ENCODE measurements at places on chromosomes 3 and 15.
A peak's percentile ranks its signal among the peaks of the same experiment; 100 is the strongest.

DNA sequence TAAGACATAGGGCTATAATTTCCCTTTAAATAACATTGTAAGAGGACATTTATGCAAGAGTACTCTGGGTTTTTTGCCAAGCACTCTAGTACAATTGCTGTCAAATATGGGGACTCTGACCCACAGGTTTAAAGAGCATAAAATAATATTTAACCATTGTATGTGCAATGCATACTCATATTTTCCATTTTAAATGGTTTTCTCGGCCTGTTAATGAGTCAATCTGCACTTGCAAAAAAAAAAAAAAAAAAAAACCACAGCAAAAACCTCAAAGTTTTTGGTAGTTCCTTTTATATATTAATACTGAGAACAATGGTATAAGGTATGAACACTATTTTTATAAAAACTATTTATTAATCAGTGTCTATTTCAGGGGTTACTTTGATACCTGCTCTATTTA lies 304.0 kb upstream of the CBLB start:
- no peak for ATAC-seq

DNA sequence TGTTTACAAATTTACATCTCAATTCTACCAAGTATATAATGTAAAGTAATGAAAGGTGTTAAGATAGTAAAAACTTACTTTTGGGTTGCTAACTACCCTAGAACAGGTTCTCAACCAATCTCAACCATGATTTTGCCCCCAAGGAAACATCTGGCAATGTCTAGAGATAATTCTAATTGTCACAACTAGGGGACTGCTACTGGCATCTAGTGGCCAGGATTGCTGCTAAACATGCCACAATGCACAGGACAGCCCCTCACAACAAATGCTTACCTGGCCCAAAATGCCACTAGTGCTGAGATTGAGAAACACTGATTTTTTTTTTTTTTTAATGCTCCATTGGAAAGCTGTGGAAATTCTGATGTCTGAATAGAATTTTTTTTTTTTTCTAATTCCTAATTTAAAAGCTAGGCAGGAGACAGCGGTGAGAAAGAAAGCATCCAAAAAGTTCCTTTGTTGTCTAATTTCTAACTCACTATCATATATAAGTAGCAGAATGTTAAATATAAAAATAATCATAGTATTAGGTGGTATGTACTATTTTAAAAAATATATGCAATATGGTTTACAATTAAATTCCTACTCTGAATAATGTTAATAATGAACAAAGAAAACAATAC lies 81.5 kb downstream of the TJP1 start:
- ATAC-seq: no peak

- ATAC-seq: peak; percentile 58
Observed at GRCh38 chr15:66830358-66830757, 128.3 kb downstream of the SMAD6 start.

DNA sequence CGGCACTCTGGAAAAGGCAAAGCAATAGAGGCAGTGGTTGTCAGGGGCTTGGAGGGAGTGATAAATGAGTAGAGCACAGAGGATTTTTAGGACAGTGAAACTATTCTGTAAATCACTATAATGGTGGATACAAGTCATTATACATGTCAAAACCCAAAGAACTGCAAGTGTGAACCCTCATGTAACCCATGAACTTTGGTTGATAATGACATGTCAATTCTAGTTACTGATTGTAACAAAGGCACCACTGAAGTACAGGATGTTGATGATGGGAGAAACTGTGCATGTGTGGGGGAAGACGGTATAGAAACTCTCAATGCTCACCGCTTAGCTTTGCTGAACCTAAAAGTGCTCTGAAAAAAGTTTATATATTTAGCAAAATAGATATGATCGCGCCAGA lies 36.0 kb downstream of the BTLA start:
- no peak for ATAC-seq

GRCh38 chr3:176796371-176796770 lies 400.9 kb downstream of the TBL1XR1 start:
- no peak for ATAC-seq

GRCh38 chr3:151504606-151505005 lies 43.7 kb upstream of the IGSF10 start:
- ATAC-seq: no peak

- no peak for ATAC-seq
Observed at GRCh38 chr3:54670201-54671000, 257.5 kb downstream of the LRTM1 start.

- ATAC-seq: peak; percentile 69
Observed at GRCh38 chr15:59276225-59277178, 69.9 kb downstream of the LDHAL6B start.

GRCh38 chr3:6799264-6799915 lies 61.5 kb upstream of the GRM7 start:
- peak; percentile 48 for ATAC-seq

- ATAC-seq: no peak
Observed at GRCh38 chr3:194585880-194586281, 47.3 kb downstream of the TMEM44 start.

GRCh38 chr3:14228681-14229470 lies 50.3 kb downstream of the LSM3 start:
- ATAC-seq: no peak

- ATAC-seq: no peak
Observed at GRCh38 chr3:98454929-98455328, 8.1 kb upstream of the OR5K1 start.

DNA sequence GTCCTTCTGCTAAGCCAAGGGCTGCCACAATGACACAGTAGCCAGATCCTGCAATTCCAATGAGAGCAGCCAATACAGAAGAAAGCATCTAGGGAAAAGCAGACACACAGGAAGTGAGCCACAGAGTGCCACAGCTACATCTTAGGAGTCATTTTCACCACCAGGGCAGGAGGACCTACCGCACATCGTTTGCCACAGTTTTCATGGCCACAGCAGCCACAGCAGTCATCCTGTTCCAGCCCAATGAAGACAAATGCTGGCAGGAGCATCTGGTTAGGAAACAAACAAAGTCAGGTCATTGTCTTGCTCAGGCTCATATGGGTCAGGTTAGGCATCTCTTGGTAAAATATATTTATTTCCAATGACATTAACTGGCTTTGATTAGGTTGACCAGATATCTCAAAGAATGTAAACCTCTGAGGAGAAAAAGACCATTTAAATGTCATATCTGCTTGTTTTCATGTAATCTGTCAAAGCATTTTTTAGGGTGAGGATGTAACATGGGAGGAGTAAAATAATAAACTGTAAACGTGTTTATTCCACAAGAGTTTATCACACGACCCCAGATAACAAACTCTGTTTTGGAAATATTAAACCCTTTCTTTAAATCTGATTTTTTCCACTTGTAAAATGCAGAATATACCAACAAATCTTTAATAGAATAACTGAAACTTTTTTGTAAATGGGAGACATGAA lies 1.8 kb downstream of the TM4SF1 start:
- no peak for ATAC-seq

- ATAC-seq: no peak
Observed at GRCh38 chr3:64306745-64307144, 81.5 kb upstream of the PRICKLE2 start.

GRCh38 chr3:32586356-32586755 lies 15.7 kb upstream of the DYNC1LI1 start:
- ATAC-seq: no peak

DNA sequence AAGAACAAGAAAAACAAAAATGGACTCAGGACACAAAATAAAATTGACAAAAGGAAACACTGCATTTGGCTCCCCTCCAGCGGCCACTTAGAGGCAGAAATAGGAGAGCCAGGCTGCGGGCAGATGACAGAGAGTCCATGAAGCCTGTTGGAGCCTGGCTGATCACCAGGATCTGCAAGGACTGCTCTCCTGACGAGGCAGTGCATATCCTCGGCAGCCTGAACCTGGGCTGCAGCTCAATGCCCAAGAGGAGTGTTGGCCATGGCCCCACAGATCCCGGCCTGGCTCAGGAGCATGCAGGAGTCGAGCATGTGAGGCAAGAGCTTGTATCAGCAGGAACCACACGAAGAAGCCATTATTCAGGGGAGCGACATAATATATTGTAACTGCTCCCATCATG lies 199.8 kb downstream of the STT3B start:
- no peak for ATAC-seq

DNA sequence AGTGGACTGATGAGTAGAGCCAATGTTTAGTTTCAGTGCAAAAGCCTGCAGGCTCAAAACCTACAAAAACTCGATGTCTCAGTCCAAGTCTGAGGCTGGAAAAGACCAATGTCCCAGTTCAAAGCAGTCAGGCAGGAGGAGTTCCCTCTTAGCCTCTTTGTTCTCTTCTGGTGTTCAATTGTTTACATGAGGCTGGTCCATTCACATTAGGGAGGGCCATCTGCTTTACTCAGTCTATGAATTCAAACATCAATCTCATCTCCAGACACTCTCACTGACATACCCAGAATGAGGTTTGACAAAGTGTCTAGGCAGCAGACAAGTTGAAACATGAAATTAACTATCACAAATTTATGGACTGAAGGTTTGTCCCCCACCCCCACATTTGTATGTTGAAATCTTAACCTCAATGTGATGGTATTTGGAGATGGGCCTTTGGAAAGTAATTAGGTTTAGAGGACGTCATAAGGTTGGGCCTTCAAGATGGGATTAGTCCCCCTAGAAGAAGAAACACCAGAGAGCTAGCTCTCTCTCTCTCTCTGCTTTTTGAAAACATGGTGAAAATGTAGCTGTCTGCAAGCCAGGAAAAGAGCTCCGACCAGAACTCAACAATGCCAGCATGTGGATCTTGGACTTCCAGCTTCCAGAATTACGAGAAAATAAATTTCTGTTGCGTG lies 438.5 kb upstream of the RGMA start:
- peak; percentile 82 for ATAC-seq

DNA sequence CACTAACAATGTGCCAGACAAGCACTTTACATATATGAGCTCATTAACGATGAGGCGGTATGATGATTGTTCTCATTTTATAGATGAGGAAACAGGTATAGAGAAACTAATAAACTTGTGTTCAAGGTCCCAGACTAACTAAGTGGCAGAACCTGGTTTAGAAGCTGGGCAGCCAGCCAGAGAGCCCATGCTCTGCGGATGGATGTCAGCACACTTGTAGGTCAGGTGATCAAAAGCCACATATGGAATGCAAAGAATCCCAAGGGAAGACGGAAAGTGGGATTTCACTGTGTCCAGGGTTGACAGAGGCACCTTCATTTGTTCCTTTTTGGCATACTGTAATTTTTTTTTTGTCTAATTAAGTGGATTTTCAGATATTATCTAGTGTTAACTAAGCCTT lies 103.7 kb downstream of the EFL1 start:
- no peak for ATAC-seq

DNA sequence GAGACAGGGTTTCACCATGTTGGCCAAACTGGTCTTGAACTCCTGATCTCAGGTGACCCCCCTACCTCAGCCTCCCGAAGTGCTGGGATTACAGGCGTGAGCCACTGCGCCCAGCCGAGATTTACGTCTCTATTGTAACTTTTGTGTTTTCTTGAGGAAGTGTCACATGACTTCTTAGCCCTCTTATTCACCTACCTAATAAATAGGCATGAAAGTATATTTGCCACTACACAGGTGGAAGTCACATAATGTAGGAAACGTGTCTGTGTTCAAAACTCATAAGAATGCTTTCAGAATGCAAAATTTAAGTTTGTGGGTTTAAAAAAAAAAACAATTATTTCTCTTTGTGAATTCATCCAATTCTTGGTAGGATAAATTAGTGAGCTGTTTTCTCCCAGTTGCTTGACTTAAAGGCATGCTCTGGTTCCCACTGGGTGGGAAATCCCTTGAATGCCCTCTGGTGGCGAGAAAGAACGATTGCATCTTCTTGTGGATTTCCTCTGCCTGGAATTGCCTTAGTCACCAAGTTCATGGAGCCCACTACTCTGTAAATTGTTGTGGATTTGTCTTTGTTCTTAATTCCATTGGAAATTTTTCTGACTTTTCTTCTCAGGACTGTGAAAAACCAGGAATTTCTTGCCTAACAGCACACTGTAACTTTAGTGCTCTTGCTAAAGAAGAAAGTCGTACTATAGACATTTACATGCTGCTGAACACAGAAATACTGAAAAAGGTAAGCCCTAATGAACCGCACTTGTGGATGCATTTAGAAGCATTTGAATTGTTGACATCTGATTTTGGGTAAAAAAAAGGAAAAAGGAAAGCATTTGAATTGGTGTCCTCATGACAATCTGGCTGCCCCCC lies 82.2 kb upstream of the CTDSPL start:
- ATAC-seq: peak; percentile 90

DNA sequence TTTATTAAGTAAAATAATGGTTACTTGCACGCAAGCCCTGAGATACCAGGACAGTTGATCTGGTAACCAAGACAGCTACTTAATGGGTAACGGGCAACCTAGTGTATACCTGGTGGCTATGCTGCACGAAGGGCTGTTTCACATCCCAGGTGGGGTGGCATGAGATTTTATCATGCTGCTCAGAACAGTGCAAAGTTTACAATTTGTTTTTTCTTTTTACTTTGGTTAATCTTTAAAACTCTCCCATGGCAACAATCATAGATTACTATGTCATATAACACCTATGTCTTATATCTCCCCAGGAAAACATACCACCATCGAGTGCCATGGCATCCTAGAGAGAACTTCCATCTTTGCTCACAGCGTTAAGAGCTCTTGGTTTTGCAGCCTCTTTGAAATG lies 32.2 kb upstream of the SLC28A1 start:
- ATAC-seq: no peak

GRCh38 chr15:92098869-92099268 lies 245.4 kb downstream of the SLCO3A1 start:
- ATAC-seq: peak; percentile 53

- no peak for ATAC-seq
Observed at GRCh38 chr3:38563070-38563885, 67.1 kb downstream of the EXOG start.

GRCh38 chr3:101725194-101725889 lies 928 bp downstream of the CEP97 start:
- peak; percentile 12 for ATAC-seq

DNA sequence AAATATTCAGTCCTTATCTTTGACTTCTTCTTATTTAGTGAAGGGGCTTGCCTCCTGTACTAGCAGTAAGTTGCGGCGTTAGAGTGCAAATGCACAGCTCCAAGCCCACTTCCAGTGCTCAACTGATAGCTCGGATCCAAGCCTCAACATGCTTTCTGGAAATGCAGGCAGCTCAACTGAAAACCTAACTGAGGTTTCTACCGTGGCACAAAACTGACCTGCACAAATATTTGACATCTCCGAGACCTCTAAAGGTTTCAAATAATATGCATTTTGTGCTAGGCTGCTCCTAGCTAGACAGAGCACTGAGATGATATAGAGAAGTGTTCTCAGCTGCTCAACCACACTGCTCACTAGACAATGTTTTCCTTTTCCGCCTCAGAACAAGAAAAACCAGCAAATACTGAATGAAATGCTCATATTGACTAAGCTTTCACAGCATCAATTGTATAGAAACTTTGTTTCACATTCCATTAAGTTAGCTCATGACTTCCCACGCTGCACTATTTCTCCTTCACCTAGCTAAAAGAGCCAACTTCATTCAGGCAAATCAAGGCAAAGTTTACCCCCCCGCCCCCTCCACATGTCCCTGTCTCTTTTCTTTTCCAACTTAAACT lies 822 bp downstream of the ZNF385D start:
- no peak for ATAC-seq

GRCh38 chr3:123374016-123374415 lies 74.9 kb downstream of the ADCY5 start:
- ATAC-seq: no peak

GRCh38 chr15:40098489-40099261 lies 10.0 kb downstream of the BMF start:
- ATAC-seq: peak; percentile 91
